Thyroid gland (tissue), 4 donors: ENCODE measurements at places on chromosomes 2 and 18. TPM values are rescaled to one million over a fixed set of nuclear protein-coding genes. Genes with fewer than 3 reads are reported as not detected.

DNA sequence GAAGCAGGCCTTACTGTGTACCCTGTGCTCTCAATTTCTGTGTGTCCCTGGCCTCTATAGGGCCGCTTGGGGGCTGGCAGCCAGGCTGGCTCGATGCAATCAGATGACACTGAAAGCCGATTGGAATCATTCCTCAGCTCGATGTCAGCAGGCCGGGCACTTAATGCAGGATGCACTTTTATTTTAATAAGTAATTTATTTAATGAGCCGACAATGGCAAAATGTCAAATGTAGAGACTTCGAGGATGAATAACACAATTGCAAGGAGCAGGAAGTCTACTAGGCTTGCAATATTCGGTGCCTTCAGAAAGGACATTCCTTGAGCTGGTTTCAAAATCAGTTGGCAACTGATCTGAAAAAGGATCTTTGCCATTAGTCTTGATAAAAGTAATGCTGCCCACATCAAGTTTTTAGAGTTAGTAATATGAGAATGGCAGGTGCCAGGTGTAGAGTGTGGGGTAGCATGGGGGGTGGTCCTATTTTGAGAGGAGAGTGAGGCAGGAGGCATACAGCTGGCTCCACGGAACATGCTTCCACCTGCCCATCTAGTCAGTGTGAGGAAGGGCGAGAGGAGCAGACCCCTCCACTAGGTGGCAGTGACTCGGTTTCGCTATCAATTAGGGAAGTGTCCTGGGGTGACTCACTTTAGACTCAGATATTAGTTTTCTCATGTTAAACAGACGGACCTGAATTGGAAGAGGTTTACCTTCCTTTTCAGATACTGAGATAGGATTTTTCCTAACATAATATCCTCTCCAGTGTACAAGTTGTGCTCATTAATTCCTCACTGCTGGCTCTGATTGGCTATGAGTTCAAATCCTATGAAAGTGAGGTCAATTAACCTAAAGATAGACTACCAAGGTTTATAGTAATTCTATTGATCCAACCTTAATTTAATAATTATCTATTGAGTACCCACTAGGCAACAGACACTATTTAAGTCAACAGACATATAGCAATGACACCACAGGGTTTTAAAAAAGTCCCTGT is 80.9 kb downstream of the NABP1 start:
- H3K36me3 ChIP-seq = no peaks in the 10 kb centered on the region
- H3K4me1 ChIP-seq = no peaks in the 10 kb centered on the region
- no peaks in the 10 kb centered on the region for H3K27me3 ChIP-seq
- no peak overlapping the region for H3K27ac ChIP-seq
- peak; percentile 41 for DNase-seq
- H3K4me3 ChIP-seq = no peak overlapping the region

DNA sequence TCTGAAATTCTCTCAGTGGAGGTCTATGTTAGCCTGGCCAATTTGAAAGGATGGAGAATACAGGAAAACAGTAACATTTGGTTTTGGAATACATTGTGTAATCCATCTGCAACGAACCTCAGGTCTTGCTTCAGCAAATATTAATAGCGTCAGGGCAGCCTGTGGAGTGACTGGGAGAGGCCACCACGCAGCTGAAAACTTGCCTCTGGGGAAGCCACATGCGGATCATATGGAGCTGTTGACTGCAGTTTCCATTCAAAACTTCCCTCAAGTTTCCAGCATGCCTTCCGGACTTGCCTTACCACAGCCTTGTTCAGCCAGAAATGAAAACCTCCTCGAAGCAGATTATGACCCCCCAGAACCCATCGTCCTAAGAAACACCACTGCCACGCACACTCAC is 25.7 kb downstream of the BCL11A start:
- H3K27ac ChIP-seq = no peak overlapping the region
- no peak overlapping the region for H3K4me3 ChIP-seq
- DNase-seq = no peak

GRCh38 chr2:53756644-53757043 is 11.0 kb upstream of the CHAC2 start:
- no peak overlapping the region for H3K27ac ChIP-seq
- H3K27me3 ChIP-seq = no peaks in the 10 kb centered on the region
- DNase-seq = no peak
- no peaks in the 10 kb centered on the region for H3K36me3 ChIP-seq
- H3K4me1 ChIP-seq = no peaks in the 10 kb centered on the region

DNA sequence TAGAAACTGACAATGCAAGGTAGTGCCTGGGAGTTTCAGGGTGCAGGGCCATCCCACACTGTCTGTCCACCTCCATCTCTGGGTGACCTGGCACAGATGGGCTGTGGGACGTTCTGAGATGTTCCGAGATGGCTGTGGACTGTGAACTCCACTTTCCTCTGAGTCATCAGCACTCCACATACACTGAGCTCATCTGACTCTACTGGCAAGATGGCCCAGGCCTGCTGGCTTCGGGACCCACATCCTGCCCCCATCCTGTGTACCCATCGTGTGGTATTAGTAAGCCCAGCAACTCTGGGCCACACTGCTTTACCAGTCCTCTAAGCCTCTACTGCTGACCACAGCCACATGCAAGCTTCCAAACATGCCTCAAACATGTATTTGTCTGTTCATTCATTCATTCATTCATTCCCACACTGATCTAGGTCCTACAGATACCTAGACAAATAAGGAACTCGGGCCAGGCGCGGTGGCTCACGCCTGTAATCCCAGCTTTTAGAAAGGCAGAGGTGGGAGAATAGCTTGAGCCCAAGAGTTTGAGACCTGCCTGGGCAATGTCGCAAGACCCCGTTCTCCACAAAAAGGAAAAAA is 124.8 kb upstream of the CXCR4 start:
- no peak overlapping the region for H3K27ac ChIP-seq
- H3K4me1 ChIP-seq = peaks cover 10% of the 10 kb centered on the region

- peaks cover 3% of the 10 kb centered on the region for H3K4me1 ChIP-seq
- H3K27me3 ChIP-seq = no peaks in the 10 kb centered on the region
- no peaks in the 10 kb centered on the region for H3K36me3 ChIP-seq
- no peak for DNase-seq
Measured at GRCh38 chr18:13450289-13451212, 232.0 kb downstream of the LDLRAD4 start.

DNA sequence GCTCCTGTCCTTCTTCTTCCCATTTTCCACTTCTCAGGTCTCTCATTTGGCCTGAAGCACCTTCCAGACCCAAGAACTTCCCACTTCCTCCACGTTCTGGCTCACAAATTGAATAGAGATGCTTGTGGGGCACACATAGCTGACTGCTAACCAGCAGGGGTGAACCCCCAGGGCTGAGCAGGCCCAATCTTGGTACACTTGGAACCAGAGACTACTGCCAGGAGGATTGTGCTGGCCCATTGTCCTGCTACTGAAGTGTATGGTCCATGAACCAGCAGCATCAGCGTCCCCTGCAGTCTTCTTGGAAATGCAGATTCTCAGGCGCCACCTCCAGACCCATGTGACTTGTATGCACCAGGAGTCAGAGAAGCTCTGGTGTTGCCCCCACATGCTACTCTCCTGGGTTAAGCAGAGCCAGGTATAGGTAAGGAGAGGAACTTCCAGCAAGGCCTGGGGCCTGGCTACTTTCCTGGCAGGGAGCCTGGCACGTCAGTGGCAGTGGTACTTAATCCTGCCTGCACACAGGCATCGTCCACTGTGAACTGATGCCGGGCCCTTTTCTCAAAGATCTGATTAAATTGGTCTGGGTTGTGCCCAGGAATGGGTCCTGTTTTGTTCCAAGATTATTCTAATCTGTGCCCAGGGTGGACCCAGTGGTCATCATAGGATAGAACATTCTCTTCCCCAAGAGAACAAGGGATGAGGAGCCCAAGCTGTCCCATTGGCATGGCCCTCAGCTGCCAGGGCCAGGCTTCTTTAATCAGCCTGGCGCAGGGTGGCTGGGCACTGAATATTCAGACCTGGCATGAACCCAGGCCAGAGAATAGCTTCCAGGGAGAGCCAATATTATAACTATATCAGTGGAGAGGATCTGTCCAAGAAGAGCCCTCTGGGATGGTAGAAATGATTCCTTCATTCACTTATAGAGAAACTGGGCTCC is 248.7 kb downstream of the SOX11 start:
- H3K4me1 ChIP-seq = no peaks in the 10 kb centered on the region
- no peak overlapping the region for H3K27ac ChIP-seq
- DNase-seq = no peak
- no peak overlapping the region for H3K4me3 ChIP-seq

GRCh38 chr18:9519399-9519798 is 44.1 kb downstream of the RALBP1 start:
- H3K4me3 ChIP-seq = no peak overlapping the region
- H3K27me3 ChIP-seq = no peaks in the 10 kb centered on the region
- H3K27ac ChIP-seq = no peak overlapping the region

GRCh38 chr2:86543793-86544192 is 19.4 kb downstream of the CHMP3 start:
- H3K4me3 ChIP-seq = no peak overlapping the region
- no peak overlapping the region for H3K27ac ChIP-seq
- no peak for DNase-seq
- no peaks in the 10 kb centered on the region for H3K27me3 ChIP-seq

GRCh38 chr18:23066060-23066459 is 69.2 kb upstream of the CABLES1 start:
- no peaks in the 10 kb centered on the region for H3K27me3 ChIP-seq
- no peaks in the 10 kb centered on the region for H3K4me1 ChIP-seq
- H3K36me3 ChIP-seq = no peaks in the 10 kb centered on the region
- DNase-seq = no peak

GRCh38 chr18:45245091-45245511 is 370.2 kb upstream of the SLC14A2 start:
- no peak for DNase-seq
- no peaks in the 10 kb centered on the region for H3K36me3 ChIP-seq

DNA sequence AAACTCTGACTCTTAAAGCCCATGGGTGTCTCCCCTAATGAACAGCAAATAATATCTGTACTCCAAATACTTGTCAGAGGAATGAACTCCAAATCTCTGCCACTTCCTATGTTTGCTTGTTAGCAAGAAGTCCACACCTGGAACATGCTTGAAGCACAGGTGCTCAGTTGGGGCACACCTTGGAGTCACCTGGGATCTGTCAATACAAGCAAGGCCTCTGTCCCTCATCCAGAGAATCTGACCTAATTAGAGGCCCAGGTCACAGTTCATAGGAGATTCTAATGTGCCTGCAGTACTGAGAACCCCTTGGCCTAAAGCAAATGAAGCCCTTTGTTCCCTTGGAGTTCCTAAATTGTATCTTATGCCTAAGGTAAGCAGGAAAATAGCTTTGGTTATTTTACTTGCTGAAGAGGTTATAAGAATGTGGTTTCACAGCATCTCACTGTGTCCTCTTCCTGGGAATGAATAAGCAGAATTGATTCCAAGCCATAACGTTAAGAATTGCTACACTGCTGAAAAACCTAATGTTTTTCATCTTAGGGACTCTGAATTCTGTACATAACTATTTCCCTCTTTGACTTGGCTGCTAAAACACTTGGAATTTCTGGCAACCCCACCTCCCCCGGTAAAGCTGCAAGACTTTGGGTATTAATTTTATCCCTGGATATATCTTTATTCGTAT is 113.4 kb downstream of the PIEZO2 start:
- no peaks in the 10 kb centered on the region for H3K27me3 ChIP-seq
- DNase-seq = peak; percentile 30
- H3K4me1 ChIP-seq = peaks cover 13% of the 10 kb centered on the region
- no peaks in the 10 kb centered on the region for H3K36me3 ChIP-seq
- H3K27ac ChIP-seq = peak overlapping the region; percentile 73
- H3K4me3 ChIP-seq = no peak overlapping the region

GRCh38 chr2:82792316-82792715 is 1666.8 kb downstream of the SUCLG1 start:
- H3K27me3 ChIP-seq = no peaks in the 10 kb centered on the region
- no peak overlapping the region for H3K27ac ChIP-seq
- H3K4me1 ChIP-seq = peaks cover 7% of the 10 kb centered on the region
- H3K36me3 ChIP-seq = no peaks in the 10 kb centered on the region
- no peak for DNase-seq

DNA sequence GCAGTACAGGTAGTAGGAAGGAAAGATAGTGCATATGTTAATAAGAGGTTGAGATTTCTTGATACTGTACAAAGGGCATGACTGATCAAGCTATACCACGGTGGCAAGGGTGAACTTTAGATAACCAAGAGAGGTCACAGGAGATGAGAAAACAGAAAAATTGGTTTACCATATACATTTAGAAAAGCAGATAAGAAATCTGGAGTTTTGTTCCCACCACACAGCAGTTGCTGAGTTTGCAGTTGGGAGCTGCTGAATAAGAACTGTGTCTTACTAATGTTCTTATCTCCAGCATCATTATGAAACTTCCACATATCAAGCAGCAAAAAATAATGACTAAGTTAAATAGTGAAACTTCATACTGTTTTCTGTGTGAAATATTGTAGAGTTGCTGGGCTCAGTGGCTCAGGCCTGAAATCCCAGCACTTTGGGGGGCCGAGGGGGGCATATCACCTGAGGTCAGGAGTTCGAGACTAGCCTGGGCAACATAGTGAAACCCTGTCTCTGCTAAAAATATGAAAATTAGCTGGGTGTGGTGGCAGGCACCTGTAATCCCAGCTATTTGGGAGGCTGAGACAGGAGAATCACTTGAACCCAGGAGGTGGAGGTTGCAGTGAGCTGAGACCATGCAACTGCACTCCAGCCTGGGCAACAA is 12.0 kb upstream of the IMPACT start:
- H3K4me3 ChIP-seq = no peak overlapping the region
- DNase-seq = no peak
- no peaks in the 10 kb centered on the region for H3K27me3 ChIP-seq
- H3K4me1 ChIP-seq = peaks cover 3% of the 10 kb centered on the region

- no peaks in the 10 kb centered on the region for H3K36me3 ChIP-seq
- H3K4me1 ChIP-seq = no peaks in the 10 kb centered on the region
- no peak overlapping the region for H3K27ac ChIP-seq
- H3K27me3 ChIP-seq = no peaks in the 10 kb centered on the region
- no peak for DNase-seq
- H3K4me3 ChIP-seq = no peak overlapping the region
Measured at GRCh38 chr2:33210626-33211025, 263.9 kb downstream of the LTBP1 start.

Gene UBR3
- total RNA-seq = 192 TPM

Gene KLHL41
- 4.9 TPM for total RNA-seq

Gene RAD51AP2
- total RNA-seq = 0.11 TPM

Gene RANBP2
- 114 TPM for total RNA-seq

Gene GAREM1
- total RNA-seq = 6.4 TPM

Gene EEF1B2
- total RNA-seq = 766 TPM

Gene LTBP1
- 5.1 TPM for total RNA-seq

Gene HMSD
- not detected for total RNA-seq

Gene SLC9A4
- total RNA-seq = not detected

Gene CIB4
- not detected for total RNA-seq

Gene LHCGR
- total RNA-seq = 0.94 TPM

Gene ALKAL2
- 9.8 TPM for total RNA-seq
